ENCODE measurements at places on chromosomes 16 and 17.

DNA sequence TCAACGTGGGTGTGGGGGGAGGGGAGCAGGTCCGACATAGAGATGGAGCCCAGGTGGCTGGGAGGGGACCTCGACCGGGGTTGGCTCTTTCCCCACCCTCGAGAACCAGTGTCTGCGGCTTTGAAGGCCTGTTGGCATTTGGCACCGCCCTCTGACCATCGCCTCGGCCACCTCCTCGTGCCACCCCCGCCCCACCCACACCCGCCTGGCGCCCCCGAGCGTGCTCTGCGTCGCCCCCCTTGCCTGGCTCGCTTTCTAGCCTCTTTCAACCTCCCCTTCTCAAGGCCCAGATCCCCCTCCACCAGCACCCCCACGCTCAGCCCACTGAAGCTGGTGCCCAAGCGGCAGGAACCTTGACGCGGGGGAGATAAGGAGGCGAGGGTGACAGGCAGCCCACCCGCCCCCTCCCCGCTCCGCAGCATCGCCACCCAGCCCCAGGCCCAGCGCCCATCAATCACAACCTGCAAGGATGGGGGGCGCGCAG is 619 bp downstream of the CACNB1 start:
- no peak for DNase-seq

- DNase-seq, result peak; percentile 85
Observed at GRCh38 chr16:56643080-56643778, 4.8 kb downstream of the MT1A start.

- DNase-seq, result no peak
Observed at GRCh38 chr16:48536614-48537200, 73.3 kb downstream of the N4BP1 start.

DNA sequence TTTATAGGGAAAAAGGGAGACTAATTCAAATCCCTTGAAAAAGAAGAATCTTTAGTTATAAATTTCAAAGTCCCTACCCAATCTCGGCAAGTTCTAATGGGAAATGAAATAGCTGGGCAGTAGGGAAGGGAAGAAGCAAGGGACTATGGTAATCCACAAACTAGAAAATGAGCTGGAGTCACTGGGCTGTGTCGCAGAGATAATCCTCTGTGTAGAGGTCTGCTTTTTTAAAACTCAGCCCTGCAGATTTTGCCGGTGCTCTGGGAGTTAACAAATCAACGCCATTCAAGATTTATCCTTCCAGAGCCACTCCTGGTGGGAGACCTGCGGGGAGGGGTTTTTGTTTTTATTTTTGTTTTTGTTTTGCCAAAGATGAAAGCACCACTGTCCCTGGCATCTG is 20.8 kb downstream of the SNX11 start:
- DNase-seq, result no peak

DNA sequence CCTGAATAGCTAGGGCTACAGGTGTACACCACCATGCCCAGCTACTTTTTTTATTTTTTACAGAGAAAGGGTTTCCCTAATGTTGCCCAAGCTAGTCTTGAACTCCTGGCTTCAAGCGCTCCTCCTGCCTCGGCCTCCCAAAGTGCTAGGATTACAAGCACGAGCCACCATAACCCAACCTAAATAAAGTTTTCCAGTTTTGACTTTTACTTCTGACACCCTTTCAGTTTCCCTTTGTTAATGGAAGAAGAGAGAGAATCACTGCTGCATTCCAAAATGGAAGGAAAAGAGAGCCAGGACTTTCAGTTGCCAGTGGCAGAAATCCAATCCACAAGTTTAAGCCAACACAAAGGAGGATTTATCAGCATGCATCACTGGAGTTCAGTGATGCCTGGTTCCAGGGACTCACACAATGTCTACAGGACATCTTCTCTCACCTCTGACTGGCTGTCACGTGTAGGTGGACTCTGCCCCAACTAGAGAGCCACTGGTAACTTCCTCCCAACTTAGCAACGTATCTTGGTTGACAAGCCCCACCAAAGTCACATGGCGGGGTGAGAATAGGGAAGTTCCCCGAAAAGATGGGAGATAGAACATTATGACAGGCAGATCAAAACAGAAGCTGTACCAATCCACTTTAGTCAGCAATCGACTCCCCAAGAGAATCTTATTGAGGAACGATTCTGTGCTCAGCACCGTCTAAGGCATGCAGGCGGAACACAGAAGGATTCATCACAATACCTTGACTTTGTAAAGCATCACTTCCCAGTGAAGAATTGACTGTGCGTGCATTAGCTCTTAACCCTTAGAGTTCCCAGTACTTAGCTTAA is 46.5 kb downstream of the GAS7 start:
- no peak for DNase-seq

DNA sequence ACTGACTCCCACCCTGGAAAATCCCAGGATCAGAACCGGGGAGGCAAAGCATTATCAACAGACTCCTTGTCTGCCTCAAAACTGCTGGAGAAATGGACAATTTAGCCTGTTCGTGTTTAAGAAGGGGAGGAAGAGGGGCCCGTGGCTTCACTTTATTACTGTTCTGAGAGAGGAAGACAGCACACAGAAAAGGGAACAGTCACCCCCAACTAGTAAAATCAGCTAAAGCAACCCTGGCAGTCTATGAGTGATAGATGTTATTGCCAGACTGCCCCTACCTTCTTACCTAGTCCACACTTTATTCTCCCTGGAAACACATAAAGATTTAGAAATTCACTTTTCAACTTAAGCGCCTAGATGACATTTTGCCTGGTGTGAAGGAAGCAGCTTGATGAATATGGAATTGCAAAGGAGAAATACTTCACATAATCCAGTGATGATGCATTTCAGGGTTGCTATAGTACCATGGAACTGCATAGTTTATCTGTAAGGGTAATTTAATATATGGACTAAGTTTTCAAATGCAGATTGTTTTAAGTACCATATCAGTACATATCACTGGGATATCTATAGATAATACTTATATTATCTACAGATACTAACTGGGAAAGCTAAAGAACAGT is 36.9 kb upstream of the TRAP1 start:
- DNase-seq, result no peak

GRCh38 chr17:78748048-78748729 is 33.9 kb downstream of the CYTH1 start:
- DNase-seq, result peak; percentile 68

- DNase-seq, result no peak
Observed at GRCh38 chr16:15434079-15434424, 336 bp upstream of the BMERB1 start.

- no peak for DNase-seq
Observed at GRCh38 chr17:47243737-47244598, 9.7 kb upstream of the ITGB3 start.

GRCh38 chr17:67617304-67617899 is 100.3 kb upstream of the NOL11 start:
- DNase-seq, result no peak

- peak; percentile 48 for DNase-seq
Observed at GRCh38 chr16:88759245-88759975, 25.6 kb downstream of the PIEZO1 start.

- no peak for DNase-seq
Observed at GRCh38 chr16:54284319-54284930, 2.2 kb downstream of the IRX3 start.

- DNase-seq, result no peak
Observed at GRCh38 chr16:85048921-85049562, 21.4 kb downstream of the KIAA0513 start.

- no peak for DNase-seq
Observed at GRCh38 chr16:19014461-19014860, 30.7 kb downstream of the TMC7 start.

- no peak for DNase-seq
Observed at GRCh38 chr16:49498264-49498663, 124.7 kb downstream of the C16orf78 start.

GRCh38 chr16:30949650-30950515 is 1.0 kb downstream of the ORAI3 start:
- peak; percentile 66 for DNase-seq

DNA sequence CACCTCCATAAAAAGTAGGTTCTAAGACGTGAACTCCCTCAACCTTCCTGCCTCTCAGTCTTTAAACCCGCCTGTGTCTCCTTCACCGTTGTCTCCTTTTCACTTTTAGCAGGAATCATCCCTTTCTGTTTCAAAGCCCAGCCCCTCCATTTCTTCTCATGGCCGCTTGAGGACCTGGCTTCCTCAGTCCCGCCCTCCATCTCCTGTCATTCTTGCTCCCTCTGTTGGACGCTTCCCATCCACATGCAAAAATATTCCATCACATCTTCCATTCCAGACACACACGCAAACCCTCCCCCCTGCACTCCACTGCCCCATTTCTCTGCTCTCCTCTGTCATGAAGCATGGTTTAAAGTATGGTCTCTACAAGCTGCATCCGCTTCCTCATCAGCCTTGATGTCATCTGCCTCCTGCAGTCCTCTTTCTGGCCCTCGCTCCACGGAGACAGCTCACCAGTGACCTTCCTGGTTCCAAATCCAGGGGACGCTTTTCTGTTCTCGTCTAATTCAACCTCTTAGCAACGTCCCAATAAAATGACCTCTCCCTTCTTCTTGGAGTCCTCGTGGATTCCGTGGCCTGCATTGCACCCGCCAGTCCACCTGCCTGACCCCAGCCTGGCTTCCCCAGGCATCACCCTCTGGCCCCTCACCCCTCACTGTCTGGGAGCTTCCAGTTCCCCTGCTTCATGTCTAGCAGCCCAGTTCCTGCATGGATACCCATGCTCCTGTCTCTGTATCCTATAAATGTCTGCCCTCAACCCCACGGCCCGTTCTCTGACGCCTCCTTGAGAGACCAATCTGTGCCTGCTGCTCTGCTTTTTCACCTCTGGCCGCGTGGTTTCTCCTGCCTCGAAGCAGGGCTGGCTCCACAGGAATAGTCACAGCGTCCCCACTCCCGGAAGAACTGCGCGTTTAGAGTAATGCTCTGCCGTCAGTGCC is 26.2 kb downstream of the ANKRD40 start:
- DNase-seq, result no peak

GRCh38 chr17:62996221-62996620 is 30.2 kb downstream of the TANC2 start:
- no peak for DNase-seq

DNA sequence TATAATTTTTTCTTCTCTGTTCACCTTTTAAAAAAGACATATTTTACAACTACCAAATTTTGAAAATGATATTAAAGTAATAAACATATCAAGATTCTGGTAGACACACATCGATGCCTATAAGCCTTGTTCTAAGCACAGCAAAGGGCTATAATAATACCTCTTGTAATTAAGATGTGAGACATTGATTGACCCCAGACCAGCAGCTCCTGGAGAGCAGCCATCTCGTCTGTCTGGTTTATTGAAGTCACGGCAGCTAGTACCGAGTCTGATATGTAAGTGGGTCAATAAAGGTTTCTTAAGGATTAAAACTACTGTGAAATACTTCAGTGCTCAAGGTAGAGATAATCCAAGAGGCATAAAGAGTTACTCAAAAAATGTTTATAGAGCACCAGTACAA is 76.1 kb downstream of the C17orf58 start:
- no peak for DNase-seq

DNA sequence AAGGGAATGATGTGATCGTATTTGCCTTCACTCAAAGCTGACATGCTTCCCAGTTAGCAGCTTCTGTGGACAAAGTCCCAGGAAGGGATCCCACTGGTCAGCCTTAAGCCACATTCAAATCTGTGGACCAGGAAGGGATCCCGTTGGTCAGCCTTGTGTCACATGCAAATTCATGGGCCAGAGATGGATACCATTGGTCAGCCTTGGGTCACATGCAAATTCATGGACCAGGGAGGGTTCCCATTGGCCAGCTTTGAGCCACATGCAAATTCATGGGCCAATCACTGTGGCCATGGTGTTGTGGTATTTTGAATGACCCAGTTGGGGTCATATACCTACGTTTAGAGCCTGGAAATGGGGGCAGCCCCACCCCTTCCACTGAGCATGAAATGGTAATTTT is 201.6 kb downstream of the HS3ST4 start:
- DNase-seq, result no peak

DNA sequence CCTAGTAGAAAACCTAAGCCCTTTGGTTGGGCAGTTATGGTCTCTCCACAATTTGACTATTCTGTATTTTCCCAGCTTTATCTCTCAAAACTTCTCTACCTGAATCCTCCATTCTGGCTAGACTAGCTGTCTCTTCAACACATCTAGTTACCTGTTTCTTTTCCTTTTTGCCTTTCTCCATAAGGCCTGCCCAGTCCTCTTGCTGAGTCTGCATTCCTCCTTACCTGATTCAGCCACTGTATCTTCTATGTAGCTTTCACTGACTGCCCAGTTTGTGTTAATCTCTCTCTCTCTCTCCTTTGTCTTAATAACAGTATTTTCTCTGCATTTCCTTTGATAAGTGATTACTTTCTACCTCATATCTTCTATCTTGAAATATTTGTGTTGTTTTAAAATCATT is 2.1 kb upstream of the EVI2A start:
- DNase-seq, result no peak

- DNase-seq, result no peak
Observed at GRCh38 chr17:10205549-10206185, 7.3 kb upstream of the GAS7 start.
